MCF 10A (cell line): ENCODE measurements at places on chromosomes 7 and 10. TPM values are rescaled to one million over a fixed set of nuclear protein-coding genes. Genes with fewer than 3 reads are reported as not detected.

DNA sequence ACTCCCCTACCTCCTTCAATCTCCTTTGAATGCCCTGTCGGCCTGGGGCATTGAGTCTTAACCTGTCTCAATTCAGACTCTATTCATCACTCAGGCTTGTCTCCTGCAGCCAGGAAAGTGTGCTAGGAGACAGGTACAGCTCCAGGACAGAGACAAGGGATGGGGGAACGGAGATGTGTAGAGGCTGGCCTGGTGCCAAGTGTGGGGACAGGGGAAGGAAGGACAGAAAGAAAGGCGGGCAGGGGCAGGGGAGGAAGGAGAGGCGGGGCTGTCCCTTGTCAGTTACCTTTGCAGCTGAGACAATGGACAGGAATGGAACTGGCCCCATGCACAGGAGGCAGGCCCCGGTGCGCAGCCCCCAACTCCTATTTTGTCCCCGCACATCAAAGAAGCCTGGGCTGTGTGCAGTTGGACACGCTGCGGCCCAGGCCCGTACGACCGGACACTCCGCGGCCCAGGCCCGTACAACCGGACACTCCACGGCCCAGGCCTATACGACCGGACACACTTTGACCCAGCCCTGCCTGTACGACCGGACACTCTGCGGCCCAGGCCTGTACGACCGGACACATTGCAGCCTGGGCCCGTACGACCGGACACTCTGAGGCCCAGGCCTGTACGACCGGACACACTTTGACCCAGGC, 36.9 kb downstream of the CHST15 start:
- no peaks in the 10 kb centered on the region for H3K27me3 ChIP-seq
- no peak overlapping the region for H3K27ac ChIP-seq
- H3K4me3 ChIP-seq, result no peak overlapping the region
- H3K4me1 ChIP-seq, result peaks cover 16% of the 10 kb centered on the region
- DNase-seq, result no peak
- no peaks in the 10 kb centered on the region for H3K36me3 ChIP-seq

The PNLIPRP1 gene
- total RNA-seq, result not detected in 2 replicates

DNA sequence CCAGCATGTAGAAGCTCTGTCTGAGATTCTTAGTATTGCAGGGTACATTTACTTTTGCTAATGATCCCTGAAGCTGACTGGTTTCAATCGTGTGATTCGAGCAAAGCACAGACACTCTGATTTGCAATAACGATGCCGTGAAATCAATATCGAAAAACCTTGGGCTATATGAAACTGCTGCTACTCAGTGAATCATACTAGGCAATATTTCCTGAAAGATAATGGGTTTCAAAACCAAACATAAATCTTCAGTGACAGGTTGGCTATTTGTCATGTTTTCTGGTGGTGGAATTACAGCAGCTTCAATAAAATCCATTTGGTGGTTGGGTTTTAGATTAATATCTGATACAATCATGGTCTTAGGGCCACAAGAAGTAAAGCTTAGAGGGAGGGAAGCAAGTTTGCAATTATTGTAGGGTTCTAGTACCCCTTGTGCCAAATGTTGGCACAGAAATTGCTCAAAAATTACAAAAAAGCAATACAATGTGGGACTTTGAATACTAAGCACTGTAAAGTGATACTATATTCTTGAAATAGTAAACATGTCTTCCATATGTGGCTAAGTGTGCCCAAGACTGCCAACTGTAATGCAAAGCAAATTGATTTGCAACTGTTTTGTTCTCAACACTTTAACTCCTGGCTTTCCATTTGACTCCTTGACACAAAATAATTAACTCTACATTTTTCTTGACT, 112.4 kb upstream of the JAZF1 start:
- no peaks in the 10 kb centered on the region for H3K4me1 ChIP-seq
- no peak for DNase-seq
- H3K27ac ChIP-seq, result no peak overlapping the region
- H3K36me3 ChIP-seq, result no peaks in the 10 kb centered on the region
- H3K4me3 ChIP-seq, result no peak overlapping the region
- no peaks in the 10 kb centered on the region for H3K27me3 ChIP-seq

DNA sequence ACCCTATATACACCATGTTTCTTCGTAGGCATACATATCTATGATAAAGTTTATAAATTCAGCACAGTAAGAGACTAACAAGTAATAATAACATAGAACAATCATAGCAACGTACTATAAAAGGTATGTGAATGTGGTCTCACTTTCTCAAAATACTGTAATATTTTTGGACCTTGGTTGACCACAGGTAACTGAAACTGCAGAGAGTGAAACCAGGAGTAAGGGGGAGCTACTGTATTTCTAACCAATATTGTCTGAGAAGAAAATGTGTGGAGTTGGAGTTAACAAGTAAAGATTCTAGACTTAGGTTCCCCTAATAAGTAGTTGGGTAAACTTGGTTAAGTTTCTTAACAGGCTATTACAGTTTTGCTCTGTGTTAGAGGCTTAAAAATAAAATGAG, 72.1 kb downstream of the GNAI1 start:
- H3K27me3 ChIP-seq, result no peaks in the 10 kb centered on the region
- DNase-seq, result no peak
- peaks cover 24% of the 10 kb centered on the region for H3K36me3 ChIP-seq
- no peak overlapping the region for H3K27ac ChIP-seq
- no peak overlapping the region for H3K4me3 ChIP-seq

- no peak overlapping the region for H3K27ac ChIP-seq
- no peak for DNase-seq
- no peaks in the 10 kb centered on the region for H3K36me3 ChIP-seq
- no peaks in the 10 kb centered on the region for H3K27me3 ChIP-seq
Measured at GRCh38 chr7:22841954-22842353, 19.3 kb upstream of the TOMM7 start.

The DHTKD1 gene
- total RNA-seq, result 16.0 and 17.3 TPM in 2 replicates

GRCh38 chr10:112852306-112852705, 97.7 kb upstream of the TCF7L2 start:
- DNase-seq, result no peak
- H3K4me3 ChIP-seq, result no peak overlapping the region
- H3K36me3 ChIP-seq, result no peaks in the 10 kb centered on the region

The ZCWPW1 gene
- 6.5 and 8.5 TPM in 2 replicates for total RNA-seq
